Pons (tissue), 1 donor: ENCODE measurements at places on chromosomes 3 and 15.

DNA sequence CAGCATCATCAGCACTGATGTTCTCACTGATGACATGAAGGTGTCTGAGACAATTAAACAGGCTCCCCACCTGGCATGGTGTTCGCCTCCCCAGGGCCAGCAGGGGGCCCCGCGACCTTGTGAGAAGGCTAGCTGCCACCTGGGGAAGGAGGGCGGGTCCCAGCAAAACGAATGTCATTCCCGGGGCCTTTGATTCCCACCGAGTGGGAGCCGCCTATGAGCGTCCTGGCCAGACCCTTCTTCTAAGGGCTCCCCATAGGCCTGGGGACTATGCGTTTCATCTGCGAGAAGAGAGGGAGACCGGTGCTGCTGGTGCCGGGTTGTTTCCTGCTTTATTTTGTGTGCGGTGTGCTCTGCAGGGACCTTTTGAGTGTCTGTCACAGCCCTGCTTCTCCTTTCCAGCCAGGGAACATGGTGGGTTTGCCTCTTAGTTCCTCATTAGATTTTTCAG, 20.5 kb upstream of the MINDY4B start:
- DNase-seq, result peak; percentile 12

DNA sequence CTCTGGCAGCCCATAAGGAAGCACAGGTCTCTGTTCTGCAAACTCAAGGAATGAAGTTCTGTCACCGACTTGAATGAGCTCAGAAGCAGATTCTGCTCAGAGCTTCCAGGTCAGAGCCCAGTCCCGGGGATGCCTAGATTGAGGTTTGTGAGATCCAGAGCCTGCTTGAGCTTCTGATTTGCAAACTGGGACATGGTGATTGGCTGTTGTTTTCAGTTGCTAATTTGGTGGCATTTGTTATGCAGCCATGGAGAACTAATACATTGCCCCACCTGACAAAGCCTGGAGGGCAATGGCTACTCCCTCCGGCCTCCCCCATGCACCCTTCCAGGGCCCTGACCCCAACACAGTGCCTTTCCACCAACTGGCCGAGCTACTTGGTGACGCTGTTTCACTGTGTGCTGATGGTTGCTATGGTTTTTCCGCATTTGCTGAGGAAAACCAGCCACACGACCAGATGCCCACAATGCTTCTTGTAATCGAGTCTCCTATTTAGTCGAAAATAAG, 379.5 kb upstream of the ATP10A start:
- no peak for DNase-seq

DNA sequence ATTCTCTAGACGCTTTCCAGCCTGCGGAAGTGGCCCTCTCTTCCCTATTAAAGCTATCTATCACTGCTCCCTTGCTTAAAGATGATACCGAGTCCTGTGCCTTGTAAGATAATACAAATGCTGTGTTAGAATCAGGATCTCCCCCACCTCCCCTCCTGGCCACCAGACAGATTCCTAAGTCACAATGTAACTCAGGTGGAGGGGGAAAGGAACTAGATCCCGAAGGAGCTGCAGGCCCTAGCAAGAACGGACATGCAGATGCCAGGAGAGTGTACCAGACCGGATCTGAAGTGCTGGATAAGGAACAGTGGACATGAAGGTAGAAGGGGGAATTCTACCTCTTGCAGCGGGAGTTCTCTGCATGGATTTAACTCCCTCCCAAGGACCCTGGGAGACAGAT, 230.7 kb upstream of the LYSMD4 start:
- DNase-seq, result no peak

DNA sequence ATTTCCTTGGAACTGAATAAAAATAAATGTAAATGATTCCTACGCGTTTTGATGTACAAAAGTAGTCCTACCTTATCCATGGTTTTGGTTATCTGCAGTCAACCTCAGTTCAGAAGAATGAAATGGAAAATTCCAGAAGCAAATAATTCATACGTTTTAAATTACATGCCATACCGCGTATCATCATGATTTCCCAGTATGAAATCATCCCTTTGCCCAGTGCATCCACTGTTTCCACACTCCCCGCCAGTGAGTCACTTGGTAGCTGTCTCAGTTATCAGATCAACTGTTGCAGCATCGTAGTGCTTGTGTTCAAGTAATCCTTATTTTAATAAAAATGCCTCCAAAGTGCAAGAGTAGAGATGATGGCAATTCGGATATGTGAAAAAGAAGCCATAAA, 9.1 kb upstream of the MFSD1 start:
- DNase-seq, result no peak

DNA sequence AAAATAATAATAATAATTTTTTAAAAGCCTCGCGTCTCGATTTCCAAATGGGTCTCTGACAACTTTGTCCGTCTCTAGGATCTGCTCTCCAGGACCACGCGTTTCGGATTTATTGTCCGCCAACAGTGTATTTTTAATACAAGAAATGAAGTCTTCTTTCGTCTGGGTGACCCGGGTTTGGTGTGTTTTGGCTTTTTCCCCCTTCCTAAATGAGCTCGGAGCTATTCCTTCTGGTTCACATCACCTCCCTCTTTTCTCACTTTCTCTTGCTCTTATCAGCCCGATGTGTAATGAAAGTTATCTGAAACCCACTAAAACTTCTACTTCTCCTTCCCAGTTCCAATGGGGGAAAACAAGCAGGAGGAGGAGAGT, 516.7 kb downstream of the MECOM start:
- no peak for DNase-seq

GRCh38 chr3:188975600-188976314, 196.0 kb upstream of the TPRG1 start:
- no peak for DNase-seq

- DNase-seq, result no peak
These were observed 54.1 kb downstream of the NFKBIZ start for GRCh38 chr3:101903451-101903871.

GRCh38 chr3:12141350-12141749, 17.4 kb downstream of the TIMP4 start:
- no peak for DNase-seq

- no peak for DNase-seq
These were observed 250.5 kb upstream of the SETMAR start for GRCh38 chr3:4052706-4053105.
